ENCODE measurements at places on chromosomes 11 and 22.

DNA sequence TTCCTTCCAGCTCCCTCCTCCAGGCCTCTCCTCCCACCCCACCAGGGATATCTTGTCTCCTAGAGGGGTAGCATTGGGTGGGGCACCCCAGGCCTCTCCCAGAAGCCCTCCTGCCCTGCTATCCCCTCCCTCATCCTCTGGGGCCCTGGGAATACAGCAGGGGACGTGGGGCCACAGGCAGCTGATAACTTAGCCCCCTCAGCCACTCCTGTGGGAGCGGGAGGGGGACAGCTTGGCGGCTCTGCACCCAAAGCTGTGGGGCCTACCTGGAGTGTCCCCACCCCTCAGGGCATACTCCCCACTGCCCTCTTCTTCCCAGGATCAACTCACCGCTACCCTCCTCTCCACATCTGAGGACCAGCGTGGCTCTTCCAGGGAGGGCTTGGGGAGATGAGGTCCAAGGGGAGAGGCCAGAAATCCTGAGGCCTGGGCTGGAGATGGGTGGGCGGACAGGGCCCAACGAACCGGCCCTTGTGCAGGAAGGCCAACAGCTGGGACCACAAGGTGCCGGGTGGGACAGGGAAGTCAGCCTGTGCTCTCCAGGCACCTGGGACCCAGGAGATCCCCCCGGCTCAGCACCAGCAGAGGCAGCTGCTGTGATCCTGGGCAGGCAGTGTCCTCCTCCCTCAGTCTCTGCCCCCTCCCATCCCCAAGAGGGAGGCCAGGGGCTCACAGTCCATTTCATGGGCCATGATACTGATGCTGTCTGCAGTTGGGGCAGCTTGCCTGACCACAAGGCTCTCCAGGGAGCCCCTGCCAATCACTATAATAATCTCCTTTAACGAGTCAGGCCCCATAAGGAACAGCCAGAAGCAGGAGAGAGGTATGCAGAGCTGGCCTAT is 23.2 kb downstream of the NEAT1 start:
- DNase-seq = no peak

- DNase-seq = no peak
Observed at GRCh38 chr22:47341464-47341863, 579.0 kb downstream of the TBC1D22A start.

GRCh38 chr11:132471466-132471865 is 1060.8 kb downstream of the OPCML start:
- DNase-seq = no peak

DNA sequence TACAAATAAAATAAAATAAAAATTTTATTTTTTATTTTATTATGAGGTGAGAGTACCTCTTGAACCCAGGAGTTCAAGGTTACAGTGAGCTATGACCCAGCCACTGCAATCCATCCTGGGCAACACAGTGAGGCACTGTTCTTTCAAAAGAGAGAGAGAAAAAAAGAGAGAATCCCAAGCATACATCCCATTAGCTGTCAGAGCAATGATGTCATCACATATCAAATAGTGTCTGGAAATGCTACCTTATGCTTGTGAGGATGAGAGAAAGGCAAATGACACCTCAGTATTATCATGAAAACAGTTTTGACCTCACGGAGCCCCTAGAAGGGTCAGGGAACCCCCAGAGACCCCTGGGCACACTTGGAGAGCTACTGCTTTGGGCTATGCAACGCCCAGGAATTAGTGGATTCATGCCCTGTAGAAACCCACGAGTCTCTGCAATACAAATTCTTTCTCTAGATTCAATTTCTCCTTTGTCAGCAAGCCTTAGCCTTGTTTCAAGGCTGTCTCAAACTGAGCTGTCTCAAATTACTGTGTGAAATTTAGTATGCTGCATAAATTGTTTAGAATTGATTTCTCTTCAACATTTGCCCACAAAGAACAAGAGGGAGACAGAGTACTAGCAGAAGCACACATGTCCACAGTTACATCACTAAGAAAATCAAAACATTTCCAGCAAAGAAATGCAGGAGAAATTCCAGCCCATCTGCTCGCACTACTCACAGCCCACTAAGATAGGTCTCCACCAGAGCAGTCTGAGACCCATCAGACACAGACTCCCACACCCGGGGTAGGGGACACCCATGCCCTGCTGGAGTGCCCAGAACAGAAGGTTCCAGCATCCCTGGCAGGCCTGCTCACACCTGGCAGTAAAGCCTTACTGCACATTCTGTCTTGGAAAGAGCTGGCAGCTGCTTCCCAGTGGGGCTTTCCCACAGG is 18.1 kb downstream of the DGCR2 start:
- no peak for DNase-seq

GRCh38 chr11:96554236-96554820 is 164.5 kb downstream of the JRKL start:
- no peak for DNase-seq

DNA sequence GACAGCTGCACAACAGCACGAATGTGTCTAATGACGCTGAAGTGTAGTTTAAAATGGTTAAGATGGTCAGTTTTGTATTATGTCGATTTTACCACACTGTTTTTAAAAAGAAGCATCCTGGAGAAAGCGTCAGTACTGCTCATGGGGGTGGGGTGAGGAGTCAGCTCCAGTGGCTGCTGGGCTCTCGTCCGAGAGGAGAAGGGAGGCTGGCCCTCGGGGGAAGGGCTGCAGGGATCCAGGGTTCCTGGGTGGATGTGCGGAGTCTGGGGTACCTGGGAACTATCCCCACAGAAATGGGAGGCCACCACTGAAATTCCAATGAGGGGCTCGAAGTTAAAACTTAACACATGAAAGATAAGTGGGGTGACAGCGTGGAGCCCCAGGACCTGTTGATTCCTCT is 11.9 kb downstream of the C11orf21 start:
- DNase-seq = no peak

DNA sequence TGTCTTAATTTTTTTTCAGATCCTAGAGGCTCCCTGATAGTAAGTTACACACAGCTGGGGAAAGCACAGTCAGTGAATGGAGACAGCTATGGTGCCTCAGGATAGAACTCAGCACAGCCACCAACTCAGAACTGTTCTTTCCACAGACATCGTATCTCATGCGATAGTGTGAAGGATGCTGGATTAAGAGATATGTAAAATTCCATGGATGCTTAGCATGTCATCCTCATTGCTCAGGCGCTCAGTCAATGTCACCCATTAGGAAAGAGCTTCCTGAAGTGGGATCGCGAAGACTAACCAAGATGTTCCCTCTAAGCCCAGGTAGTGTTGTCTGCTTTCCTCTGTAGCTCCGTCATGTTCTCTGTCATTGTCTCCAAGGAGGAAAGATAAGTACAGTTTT is 1000.4 kb downstream of the OPCML start:
- DNase-seq = no peak

GRCh38 chr11:6646071-6646470 is 9.5 kb downstream of the DCHS1 start:
- no peak for DNase-seq

GRCh38 chr11:9001736-9002135 is 2.1 kb downstream of the NRIP3 start:
- peak; percentile 78 for DNase-seq

DNA sequence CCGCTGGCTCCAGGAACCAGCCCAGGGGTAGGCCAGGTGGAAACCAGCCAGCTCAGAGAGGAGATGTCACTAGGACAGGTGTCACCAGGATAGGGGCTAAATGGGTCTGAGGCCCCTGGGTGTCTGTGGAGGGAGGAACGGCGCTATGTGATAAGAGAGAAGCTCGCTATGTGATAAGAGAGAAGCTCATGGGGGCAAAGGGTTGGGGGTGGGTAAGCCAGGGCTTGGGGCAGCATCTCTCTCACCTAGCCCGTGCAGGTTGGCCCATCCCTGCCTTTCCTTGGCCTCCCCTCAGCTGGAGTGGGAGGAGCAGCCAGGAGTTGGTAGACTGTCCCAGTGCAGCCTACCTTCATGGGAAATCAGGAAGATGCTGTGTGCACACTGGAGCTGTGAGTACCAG is 26.5 kb upstream of the SUSD2 start:
- no peak for DNase-seq

DNA sequence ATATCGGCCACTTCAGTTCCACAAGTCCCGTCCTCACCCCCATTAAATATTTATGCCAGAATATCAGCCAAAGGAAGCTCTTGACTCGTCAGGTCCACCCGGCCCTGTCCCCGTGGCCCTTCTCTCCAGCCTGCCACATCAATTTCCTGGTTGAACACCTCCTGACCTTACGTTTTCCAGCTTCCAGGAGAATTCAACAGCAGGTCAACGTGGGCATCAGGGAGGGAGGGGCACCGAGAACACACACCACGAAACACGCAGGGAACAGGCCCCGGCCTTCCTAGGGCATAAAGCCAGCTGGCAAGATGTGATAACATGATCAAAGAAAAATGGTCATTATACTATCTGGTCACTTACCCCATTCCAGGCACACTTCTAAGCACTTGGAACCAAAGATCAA is 15.3 kb downstream of the SULT4A1 start:
- no peak for DNase-seq

GRCh38 chr11:96390488-96390792 is 627 bp downstream of the JRKL start:
- DNase-seq = no peak

GRCh38 chr11:108965306-108966001 is 300.6 kb downstream of the DDX10 start:
- no peak for DNase-seq

- no peak for DNase-seq
Observed at GRCh38 chr11:112983887-112984286, 22.7 kb downstream of the NCAM1 start.

DNA sequence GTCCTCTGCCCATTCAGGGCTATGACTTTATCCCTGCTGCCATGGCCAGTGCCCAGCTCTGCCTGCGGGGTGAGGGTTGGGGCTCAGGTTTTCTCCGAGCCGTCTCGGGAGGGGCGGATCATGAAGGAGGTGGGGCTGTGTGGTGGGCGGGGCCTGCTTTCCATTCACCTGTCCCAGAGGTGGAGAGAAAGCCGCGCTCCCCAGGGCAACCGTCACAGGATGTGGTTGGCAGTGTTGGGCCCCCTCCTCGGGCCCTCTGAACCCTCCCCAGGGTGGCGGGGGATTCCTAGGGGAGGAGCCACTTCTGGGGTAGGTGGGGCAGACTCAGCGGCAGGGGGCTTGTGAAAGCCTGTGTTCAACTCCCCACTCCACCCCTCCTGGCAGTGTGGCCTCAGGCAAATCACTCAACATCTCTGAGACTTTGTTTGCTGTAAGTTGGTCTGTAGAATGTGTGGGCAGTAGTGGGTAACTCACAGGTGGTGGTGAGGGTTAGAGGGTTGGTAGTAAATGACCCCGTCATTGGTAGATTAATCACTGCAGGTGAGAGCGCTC is 50.3 kb downstream of the CD6 start:
- no peak for DNase-seq

DNA sequence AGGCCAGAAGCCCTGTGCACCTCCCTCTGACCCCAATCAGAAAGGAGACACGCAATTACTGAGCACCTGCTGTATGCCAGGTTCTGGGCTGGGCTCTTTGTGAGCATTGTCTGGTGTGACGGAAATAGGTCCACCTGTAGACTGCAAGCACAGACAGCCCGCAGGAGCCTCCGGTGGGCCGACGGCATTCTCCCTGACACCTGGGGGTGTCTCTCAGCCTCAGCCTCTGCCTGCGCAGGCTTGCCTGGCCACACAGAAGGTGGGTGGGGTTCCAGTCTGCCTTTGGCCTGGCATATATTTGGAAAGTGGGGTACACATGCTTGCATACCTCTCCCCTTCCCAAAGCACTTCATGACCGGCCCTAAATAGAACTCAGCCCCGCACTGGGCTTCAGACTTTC is 129.3 kb downstream of the BUD13 start:
- no peak for DNase-seq

DNA sequence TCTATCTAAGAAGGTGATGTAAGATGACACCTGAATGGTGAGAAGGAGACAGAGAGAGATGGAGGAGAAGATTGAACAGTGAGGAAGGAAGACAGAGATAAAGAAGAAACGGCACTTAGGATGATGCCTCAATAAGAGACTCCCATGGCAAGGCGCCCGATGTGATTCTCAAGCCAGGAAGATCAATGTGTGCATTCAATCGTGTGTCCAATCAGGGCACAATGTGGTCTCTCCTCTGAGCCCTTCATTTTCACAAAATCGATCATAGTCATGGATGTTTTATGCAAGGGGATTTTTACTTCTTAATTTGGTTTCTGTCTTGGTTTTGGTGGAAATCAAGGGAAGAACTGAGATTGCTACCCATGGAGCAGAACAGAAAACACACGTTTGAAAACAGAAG is 19.9 kb upstream of the TMPRSS13 start:
- DNase-seq = no peak

GRCh38 chr11:104078245-104078644 is 41.8 kb downstream of the DDI1 start:
- no peak for DNase-seq

DNA sequence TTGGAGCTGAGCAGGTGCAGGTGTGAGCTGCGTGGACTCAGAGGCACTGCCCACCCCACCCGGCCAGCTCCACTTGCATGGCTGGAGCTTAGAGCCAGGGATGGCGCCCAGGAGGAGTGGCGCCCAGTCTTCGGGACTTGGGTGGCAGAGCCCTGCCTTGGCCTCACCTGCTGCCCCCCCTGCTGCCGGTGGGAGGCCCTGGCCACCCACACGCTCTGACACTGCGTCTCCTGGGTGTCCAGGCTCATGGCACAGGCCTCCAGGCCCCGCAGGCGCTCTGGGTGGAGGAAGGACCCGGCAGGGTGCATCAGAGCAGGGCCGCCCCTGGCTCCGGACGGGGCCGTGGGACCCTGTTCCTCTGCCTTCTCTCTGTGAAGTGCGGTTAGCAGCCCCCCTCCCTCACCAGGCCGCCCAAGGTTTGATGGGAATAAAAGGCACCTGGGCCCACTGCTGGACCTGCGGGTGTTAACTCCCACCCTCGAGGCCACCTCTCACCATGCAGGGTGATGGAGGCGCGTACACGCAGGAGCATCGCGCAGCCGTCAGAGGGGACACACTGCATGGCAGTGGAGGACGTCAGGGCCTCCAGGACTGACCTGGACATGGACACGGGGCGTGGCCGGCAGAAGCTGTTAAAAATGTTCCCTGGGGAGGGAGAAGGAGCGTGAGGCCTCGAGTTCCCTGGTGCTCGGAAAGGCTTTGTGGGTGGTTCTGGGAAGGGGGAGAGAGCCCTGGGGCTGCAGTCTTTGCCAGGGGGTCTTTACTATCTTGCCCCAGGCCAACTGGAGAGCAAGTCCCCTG is 11.8 kb downstream of the IL17REL start:
- no peak for DNase-seq

DNA sequence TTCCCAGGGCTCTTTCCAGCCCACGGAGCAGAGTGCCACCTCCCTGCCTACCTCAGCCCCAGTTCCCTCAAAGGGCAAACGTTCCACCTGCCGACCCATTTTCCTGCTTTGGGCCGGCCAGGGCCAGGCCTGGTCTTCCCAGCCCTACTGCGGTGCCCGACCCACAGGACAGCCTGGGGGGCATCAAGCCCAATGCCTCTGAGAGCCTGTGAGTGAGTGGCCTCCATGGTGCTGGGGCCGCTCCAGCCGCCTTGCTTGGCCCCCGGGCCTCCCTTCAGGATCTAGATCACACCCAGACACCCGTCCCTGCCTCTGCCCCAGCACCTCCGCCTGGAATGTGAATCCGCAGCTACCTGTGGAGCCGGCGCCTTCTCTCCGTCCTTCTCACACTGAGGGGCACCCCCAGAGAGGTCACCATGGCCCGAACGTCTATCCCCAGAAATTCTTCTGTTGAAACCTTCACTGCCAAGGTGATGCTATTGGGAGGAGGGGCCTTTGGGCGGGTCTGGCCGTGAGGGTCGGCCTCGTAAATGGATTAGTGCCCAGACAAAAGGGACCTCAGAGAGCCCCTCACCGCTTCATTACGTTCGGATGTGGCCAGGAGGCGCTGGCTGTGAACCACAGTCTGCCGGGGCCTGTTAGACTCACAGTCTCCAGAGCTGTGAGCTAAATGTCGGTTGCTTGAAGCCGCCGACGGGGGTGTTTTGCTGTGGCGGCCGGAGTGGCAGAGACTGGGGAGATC is 36.2 kb upstream of the BRSK2 start:
- no peak for DNase-seq

GRCh38 chr11:46560300-46560991 is 33.4 kb downstream of the AMBRA1 start:
- DNase-seq = no peak

All from NCI-H460 (cell line).